Stimulated activated CD4-positive, alpha-beta T cell treated with anti-CD3 and anti-CD28 coated beads, TNF-alpha, amount 100 ng/mL, for 48 hours (primary cell): ENCODE measurements at places on chromosomes 2 and 18.

- DNase-seq = no peak
Observed at GRCh38 chr2:47026748-47027534, 111.3 kb upstream of the MCFD2 start.

DNA sequence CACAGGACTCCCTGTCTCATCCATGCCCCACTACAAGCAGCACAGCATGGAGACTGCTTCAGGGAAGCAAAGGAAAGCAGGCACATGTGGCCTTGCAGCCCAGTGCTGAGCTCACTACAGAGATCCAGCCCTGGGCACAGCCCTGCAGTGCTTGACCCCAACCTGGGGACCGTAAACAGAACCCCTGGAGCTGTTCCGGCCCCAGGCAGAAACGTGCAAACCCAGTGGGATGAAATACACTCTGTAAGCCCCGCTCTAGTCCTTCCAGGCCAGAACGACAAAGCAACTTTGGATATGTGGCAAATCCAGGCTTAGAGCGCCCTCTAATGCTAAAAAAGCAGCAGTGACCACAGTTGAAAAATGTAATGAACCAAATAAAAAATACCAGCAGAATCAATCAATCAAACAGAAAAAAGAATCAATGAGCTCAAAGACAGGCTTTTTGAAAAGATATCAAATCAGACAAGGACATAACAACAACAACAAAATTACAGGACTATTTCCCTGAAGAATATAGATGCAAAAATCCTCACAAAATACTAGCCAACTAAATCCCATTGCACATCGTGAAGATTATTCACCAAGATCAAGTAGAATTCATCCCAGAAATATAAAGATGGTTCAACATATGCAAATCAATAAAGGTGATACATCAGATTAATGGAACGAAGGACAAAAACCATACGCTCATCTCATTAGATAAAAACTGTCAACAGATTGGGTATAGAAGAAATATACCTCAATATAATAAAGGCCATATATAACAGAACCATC lies 45.6 kb downstream of the ZNF519 start:
- no peak for DNase-seq

- DNase-seq = no peak
Observed at GRCh38 chr2:134341476-134341875, 87.6 kb downstream of the MGAT5 start.

DNA sequence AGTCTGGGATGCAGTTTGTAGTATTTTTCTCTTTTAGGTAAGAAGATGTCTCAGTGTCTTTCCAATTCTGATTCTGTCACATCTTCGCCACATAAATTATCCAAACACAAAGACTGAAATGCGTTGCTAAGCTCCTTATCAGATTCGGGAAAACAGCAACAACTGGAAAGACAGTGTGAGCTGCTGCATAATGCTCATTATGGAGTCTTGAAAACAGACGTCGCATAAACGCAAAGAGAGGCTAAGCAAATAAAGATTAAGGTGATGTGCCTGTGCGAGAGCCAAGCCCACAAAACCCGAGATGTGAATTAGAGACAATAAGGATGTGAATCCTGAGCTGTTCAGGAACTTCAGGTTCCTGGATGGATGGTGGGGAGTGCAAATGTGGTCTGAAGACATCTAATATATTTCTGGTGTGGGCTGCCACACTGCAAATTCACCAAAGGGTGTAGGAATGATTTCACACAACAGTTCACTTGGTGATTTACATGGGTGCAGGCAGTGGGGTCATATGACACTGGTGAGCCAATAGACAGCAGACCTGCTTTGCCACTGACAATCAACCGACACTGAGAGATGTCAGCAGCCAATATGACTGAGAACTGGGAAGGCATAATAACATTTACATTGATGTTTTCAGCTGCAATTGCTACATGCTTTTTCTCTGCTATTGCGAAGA lies 195.8 kb downstream of the MTX2 start:
- no peak for DNase-seq

DNA sequence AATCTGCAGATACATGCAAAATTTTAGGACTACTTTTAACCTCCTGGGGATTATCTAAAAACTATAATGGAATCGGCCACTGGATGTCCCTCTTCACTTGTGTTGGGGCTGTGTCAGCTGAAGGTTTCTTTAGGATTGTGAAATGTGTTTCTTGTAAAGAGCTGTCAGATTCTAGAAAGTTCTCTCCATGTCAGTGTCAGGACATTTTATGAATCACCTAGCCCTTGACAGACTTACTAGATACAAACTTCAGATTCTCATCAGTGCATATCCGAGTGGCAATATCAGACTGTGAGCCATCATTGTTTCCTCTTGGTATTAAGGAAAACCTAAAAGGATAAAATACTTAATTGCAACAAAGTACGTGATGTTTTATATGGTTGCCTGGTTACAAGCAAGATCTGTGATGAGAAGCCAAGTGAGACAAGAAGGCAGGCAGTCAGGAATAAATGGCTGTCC lies 107.3 kb downstream of the CPS1 start:
- no peak for DNase-seq

GRCh38 chr18:72539901-72540300 lies 4.2 kb downstream of the CBLN2 start:
- no peak for DNase-seq

GRCh38 chr2:126085011-126085795 lies 570.8 kb upstream of the GYPC start:
- DNase-seq = no peak
